ENCODE measurements at places on chromosomes 6 and 20.

GRCh38 chr6:9126878-9127560, 691.7 kb upstream of the SLC35B3 start:
- no peak for ATAC-seq

DNA sequence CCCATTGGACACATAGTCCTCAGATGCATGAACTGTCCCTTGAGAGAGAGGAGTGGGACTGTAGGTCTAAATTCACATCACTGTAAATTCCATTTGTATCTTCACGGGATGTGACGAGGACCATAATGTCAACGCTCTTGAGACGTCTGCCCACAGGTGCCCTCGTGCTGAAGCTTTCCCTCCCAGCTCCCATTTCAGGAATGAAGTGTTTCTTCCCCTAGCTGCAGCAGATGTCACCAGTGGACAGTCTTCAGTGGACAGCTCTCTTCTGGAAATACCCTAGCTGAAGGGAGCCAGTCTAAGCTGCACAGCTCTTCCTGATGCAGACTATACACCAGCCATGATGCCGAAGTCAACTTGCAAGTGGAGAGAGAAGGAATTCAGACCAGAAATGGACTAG, 217.4 kb upstream of the ECI2 start:
- no peak for ATAC-seq

DNA sequence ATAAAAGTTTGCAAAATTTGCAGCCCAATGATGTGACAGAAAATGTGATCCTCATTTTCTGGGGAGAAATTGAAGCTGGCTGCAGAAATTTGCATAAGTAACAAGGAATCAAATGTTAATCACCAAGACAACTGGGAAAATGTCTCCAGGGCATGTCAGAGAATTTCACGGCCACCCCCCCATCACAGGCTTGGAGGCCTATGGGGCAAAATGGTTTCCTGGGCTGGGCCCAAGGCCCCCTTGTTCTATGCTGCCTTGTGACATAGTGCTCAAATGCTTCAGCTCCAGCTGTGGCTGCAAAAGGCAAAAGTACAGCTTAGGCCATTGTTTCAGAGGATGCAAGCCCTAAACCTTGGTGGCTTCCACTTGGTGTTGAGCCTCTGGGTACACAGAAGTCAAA, 1202.6 kb downstream of the EPHA7 start:
- ATAC-seq: no peak

- no peak for ATAC-seq
These were observed 9.8 kb downstream of the MAPK13 start for GRCh38 chr6:36139991-36140710.

- no peak for ATAC-seq
These were observed 29.4 kb downstream of the DUSP22 start for GRCh38 chr6:321536-322258.

DNA sequence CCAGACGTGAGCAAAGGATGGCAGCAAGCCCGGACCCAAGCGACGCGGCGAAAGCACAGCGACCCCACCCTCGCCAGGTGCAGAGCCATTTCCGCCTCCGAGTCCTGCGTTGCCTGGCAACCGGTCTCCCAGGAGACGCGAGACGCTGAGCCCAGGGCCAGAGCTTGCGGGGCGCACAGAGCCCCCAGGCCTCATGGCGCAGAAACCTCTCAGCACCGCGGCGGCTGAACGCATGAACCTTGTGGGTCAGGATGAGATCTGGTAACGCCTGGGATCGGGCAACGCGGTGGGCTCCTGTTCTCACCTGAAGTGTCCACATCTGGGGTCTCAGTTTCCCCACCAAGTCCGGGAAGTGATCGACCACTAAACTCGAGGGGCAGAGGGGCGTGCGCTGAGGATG, 77.7 kb downstream of the ANKRD60 start:
- no peak for ATAC-seq

GRCh38 chr20:10357974-10358373, 76.0 kb downstream of the MKKS start:
- no peak for ATAC-seq

- peak; percentile 79 for ATAC-seq
These were observed 9.5 kb upstream of the PARD6B start for GRCh38 chr20:50721881-50722281.

GRCh38 chr20:11651138-11651537, 266.6 kb upstream of the BTBD3 start:
- no peak for ATAC-seq

- ATAC-seq: no peak
These were observed 102.7 kb upstream of the CNKSR3 start for GRCh38 chr6:154613137-154613676.

GRCh38 chr6:37077191-37077904, 71.9 kb downstream of the FGD2 start:
- no peak for ATAC-seq

DNA sequence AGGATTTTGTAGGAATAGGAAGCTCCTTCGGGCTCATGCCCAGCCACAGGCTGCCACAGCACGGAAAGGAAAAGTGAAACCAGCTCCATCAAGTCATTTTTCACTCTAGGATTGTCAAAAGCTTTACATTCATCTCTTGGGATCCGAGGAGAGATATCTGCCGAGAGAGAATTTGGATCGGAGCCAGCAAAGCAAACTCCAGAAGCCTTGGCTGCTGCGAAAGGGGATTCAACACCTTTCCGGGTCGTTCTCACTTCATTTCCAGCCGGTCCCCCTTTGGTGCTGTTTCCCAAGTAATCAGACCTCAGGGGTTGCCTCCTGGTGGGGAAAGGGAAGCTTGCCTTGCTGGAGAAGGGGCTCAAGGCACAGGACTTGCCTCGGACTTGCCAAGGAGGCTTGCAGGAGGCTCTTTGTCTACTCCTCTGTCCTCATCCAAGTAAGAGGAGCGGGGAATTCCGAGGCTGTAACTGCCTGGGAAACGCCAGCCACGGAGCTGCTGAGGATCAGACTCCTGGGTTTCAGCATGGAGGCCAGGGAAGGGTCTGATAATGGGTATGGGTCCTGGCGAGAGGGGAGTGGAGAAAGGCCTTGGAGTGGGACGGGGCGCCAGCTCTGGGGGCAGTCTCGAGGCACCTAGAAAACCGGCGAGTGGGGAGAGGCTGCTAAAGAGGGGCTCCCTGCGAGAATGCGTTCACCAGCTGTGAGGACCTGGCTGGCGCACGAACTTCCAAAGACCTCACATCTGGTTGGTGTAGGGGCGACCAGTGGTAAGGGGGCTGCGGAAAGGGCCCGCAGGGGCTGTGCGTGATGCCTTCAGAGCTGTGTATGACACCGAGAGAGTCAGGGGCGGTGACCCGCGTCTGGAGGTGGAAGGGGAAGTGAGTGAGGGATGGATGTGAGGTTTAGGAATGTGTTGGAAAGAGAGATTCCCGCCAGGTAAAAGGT, 702 bp downstream of the ETV7 start:
- peak; percentile 42 for ATAC-seq

DNA sequence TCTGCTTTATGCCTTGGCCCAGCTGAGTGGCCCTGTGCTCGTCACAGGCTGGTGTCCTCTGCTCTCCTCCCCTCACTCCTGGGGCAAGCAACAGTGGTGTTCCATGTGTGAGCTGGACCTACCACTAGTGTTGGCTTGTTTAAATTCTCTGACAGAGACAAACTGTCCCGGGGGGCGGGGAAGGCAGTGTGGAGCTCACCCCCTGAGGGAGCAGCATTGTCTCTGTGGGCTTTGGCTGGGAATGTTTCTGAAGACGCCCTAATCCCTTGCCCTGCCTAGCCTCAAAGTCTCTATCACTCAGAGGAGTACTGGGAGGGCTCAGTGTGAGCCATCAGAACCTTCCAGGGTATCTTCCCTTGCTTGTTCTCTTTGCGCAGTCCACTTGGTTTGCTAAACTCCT, 5.2 kb upstream of the VEGFA start:
- ATAC-seq: no peak

DNA sequence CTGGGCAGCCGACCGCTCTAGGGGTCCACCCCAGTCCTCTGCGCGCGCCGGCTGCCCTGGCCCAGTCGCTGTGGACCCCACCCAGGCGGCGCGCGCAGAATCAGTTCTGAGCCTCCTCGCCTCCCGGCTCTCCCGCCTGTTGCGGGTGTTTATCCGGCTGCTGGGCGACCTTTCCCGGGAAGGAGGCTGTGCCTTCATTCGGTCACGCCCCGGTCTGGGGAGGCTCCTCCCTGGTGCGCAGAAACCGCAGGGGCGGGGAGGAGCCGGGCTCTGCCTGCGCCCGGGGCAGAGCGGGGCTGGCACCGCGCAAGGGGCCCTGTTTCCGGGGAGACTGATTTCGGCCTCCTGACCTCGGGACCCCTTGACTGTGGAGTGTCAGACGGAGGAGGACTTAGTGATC, 80.8 kb upstream of the EYS start:
- no peak for ATAC-seq

DNA sequence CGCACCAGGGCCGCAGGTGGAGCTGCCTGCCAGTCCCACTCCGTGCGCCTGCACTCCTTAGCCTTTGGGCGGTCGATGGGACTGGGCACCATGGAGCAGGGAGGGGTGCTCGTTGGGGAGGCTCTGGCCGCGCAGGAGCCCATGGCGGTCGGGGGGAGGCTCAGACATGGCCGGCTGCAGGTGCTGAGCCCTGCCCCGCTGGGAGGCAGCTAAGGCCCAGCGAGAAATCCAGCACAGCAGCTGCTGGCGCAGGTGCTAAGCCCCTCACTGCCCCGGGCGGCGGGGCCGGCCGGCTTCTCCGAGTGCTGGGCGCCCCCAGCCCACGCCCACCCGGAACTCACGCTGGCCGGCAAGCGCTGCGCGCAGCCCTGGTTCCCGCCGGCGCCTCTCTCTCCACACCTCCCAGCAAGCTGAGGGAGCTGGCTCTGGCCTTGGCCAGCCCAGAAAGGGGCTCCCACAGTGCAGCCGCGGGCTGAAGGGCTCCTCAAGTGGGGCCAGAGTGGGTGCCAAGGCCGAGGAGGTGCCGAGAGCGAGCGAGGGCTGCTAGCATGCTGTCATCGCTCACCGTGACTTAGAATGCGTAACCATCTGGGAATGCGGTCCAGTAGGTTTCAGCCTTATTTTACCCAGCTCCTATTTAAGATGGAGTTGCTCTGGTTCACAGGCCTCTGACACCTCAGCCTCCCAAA, 77.3 kb downstream of the C6orf52 start:
- no peak for ATAC-seq

DNA sequence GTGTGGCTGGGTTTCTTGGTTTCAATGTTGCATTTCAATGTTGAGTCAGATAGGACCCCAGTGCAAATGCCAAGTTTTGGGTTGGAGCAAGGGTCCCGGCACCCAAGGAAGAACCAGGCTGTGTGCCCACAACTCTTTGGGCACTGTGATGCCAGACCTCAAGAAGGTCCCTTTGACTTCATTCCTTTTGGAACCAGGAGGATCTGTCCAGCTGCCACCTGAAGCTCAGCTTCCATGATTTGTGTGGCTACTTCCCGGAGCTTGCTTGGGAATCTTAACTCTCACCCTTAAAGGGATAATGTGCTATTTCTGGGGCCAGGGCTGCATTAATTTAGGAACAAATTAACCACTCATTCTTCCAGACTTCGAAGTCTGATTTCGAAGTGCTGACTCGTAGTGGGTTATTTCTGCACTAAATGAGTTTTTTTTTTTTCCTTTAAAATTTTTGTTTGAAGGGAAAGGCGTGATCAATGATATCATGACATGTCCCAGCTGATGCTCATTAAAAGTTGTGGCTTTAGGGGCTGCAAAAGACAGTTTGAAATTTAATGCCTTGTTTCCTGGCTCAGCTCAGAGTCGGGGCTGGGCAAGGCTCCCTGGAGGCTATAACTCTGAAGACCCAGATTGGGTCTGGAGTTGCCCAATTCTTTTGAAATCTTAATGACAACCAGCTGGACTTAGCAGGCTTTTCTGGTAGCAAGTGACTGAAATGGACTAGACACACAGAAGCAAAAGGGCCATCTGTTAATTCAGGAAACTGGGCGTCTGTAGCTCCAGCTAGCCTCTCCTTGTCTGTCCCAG, 24.0 kb upstream of the PHACTR3 start:
- ATAC-seq: no peak

DNA sequence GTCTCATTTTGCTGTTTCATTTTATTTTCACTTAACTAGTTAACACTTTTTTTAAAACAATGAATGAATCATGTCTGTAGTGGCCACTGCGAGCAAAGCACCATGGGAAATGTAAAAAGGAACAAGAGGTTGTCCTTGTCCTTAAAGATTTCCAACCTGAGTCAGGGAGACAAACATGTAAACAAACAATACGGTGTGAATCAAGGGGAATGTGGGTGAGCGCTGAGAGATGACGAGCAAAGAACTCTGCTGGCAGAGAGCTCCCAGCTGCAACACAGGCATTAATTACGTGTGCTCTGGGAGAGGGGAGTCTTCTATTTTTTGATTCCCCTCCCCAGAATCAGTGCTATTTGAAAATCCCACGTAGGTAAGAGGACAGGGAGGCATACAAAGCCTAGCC, 84.3 kb downstream of the ATXN1 start:
- no peak for ATAC-seq

DNA sequence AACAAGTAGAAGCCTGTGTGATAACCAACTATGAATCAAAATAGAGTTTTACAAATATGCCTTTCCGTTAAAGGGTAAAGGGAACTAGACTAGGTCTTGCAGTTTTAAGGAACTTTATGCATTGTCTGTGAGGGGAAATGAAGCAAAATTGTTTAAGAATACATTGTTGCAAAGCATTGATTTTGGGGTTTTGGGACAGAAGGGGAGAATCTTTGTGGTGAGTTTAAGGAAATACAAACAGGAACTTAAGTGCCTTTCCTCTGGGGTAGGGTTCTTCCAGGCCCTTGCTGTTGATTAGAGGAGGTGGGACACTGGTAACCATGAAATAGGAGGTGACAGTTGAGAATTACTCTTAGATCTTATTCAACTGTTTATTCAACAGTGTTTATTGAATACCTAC, 4.7 kb downstream of the MAPK14 start:
- ATAC-seq: no peak

GRCh38 chr6:53771785-53772624, 22.8 kb upstream of the LRRC1 start:
- no peak for ATAC-seq

- ATAC-seq: no peak
These were observed 33.5 kb downstream of the PLG start for GRCh38 chr6:160735523-160735922.

DNA sequence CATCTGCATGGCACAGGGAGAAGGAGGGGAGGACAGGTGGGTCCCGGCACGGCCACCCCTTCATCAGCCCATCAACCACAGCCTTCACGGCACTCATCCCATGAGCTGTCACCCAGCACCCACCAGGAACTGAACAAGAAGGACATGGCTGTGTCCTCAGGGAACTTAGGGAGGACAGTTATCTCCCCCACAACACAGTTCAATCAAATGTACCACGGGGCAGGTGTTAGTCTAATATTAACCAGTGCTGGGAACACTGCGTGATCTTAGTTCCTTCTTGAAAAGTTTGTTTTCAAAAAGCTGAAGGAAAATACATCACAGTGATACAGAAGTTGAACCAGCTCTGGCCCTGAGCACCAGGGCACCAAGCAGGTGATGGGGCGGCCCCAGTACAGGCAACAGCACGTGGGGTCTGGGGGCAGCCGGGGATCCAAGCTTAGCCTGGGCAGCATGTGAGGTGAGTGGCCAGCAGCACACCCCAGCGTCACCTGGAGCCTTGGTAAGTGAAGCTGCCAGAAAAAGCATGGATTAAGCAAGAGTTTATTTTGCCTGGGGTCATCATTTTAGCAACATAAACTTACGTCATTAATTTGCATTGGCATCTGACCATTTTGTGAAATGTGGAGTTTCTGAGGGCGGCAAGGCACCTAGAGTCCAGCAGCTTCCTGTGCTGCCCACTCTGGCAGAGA, 35.5 kb upstream of the AFDN start:
- ATAC-seq: no peak

GRCh38 chr6:8215631-8216030, 113.3 kb upstream of the EEF1E1 start:
- no peak for ATAC-seq

GRCh38 chr20:61584851-61585250, 332.8 kb downstream of the CDH4 start:
- no peak for ATAC-seq

GRCh38 chr6:45493761-45494160, 116.0 kb upstream of the SUPT3H start:
- ATAC-seq: no peak

- ATAC-seq: no peak
These were observed 1.6 kb upstream of the TRIB3 start for GRCh38 chr20:378961-379336.
